ENCODE measurements at places on chromosomes 6 and 20.

- no peak for DNase-seq
Measured at GRCh38 chr6:89134723-89135122, 11.1 kb upstream of the PM20D2 start.

GRCh38 chr6:153976921-153977693 is 61.9 kb upstream of the OPRM1 start:
- no peak for DNase-seq

- no peak for DNase-seq
Measured at GRCh38 chr20:25204550-25205276, 9.2 kb downstream of the ENTPD6 start.

DNA sequence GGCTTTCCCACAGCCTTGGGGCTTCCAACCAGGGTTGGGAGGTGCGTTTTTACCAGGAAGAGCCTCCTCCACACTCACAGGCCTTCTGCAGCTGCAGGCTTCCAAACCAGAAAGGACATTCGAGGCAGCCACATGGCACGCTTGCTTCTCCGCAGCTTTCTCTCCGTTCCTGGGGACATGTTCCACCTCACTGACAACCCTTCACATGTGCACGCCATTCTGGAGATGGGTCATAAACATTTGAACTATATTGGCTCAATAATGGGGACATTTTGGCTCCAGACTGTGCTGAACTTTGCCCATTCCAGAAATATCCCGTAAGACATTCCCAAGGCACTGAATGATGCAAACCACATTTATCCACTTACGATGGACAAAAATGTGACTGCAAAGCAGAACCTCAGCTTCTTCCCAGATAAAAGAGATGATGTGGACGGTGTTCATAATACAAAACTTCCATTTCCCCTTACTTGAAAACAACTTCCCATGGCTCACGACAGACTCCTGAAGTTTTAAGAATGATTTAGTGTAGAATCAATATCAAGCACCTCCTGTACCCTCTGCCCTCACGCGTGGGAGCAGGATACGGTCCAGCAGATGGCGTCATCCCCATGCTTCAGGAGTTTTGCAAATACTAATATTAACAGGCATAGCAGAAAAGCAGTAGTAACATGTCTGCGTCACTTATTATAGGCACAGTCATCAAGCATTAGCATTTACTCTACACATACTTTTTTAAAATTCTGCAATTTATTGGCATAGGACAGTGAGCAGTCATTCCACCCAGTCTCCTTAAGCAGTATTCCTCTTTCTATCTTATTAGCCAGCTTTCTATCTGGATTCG is 25.4 kb upstream of the FOXF2 start:
- DNase-seq = no peak

DNA sequence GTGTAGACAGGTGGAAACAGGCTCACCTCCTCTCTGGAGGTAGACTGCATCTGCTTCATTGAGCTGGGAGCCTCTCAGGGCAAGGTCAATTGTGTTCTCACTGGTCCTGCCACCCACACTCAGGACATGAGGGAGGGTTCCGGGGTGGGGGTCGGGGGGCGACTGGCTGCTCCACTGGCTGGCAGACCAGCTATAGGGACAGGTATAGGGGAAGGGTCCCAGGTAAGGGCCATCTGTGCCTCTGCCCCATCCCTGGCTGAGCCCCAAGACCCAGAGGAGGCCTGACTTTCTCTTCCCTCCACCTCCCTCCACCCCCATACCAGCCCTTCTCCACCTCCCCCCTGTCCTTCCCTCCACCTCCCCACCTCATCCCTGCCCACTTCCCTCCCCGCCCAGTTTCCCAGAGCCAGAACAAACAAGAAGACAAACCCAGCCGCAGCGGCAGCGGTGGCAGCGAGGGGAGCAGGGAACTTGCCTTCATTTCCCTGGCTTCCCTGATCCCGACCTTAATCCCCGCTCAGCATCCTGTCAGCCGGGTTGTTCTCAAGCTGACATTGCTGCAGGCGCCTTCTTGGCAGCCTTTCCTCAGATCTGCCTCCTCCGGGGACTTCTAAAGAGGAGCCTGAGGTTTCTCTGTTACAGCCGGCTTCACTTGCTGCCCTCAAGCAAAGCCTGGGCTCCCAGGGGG is 18.3 kb upstream of the FOXP4 start:
- DNase-seq = no peak

DNA sequence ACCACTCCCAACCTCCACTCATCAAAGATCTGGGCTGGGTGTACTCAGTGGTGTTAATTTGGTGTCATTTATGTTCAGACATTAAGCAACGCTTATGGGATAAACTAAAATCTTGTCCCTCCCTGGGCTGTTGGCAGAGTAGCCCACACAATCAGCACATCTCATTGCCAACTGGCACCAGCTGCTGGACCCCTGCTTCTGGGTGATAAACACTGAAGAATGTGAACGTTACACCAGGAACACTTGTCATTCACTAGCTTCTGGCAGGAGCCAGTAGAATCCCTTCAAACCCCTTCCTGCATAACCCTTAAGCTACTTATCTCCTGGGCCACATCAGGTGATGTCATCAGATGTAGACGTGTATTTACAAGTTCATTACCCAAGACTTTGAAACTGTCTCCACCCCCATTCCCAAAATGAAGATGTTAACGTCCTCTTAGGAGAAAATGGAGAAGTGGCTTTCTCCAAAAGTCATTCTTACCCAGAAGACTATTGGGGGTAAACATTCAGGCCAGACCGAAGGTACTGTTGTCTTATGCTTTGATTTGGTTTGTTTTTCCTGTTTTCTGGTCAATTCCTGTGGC is 107.8 kb upstream of the CD93 start:
- no peak for DNase-seq

DNA sequence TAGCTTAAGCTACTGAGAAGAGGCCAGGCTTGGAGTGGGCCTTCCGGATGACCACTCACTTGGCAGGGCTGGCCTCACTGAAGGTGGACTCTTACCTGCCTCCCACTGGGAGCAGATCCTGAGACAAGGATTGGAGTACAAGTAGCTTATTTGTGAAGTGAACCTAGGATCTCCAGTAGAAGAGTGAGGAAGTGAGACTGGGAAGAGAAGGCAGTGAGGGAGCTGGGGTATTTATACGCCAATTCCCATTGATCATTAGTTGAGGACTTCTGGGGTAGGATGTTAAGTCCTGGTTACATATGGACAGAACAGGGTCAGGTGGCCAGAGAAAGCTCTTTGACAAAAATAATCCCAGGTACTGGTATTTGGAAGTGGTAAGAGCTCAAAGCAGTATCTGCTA is 32.3 kb upstream of the RNF24 start:
- DNase-seq = no peak

DNA sequence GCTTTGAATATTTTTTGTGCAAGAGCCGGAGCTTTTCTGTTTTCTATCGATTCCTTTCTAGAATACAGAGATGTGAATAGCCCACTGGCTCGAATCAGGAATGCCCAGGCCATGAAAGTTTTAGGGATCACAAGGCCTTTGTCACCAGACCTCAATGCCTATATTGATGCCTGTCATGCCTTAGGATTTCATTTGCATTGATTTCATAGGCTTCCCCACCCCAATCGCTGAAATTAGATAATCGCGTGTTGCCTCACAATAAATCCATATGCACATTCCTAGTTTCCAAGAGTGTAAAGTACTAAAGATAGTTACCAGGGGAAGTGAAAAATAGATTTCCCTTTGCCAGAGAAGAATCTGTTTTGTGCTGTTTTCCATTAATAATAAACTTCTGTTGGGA is 150.8 kb downstream of the SASH1 start:
- no peak for DNase-seq

DNA sequence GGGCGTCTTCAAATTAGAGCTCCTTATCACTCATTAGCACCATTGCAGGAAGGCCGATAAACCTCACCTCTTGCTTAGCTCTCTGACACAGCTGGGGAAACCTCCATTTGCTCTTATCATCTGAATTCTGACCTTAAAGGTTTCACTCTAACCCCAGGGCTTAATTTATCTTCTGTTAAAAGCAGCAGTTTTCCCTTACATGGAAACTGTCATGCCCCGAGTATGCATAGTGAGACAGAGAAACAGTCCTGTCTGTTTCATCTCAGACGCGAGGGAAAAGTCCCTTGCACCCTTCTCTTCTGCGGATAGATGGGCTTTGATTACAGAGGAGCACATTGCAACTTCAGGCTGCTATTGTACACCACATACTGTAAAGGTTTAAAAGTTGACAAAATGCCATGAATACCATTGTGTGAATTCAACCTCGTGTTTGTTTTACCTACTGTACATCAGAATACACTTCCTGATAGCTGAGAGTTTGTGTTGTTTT is 191.5 kb upstream of the BMP2 start:
- DNase-seq = no peak

DNA sequence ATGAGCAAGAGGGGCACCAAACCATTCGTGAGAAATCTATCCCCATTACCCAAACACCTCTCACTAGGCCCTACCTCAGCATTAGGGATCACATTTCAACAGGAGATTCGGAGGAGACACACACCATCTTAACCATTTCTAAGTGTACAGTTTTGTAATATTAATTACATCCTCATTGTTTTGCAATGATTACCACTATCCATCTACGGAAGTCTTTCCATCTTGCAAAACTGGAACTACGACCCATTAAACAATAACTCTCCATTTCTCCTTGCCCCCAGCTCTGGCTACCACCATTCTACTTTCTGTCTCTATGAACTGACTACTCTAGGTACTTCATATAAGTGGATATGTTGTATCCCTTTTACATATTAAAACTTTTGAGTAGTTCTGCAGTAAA is 20.1 kb downstream of the ACOT13 start:
- DNase-seq = no peak

DNA sequence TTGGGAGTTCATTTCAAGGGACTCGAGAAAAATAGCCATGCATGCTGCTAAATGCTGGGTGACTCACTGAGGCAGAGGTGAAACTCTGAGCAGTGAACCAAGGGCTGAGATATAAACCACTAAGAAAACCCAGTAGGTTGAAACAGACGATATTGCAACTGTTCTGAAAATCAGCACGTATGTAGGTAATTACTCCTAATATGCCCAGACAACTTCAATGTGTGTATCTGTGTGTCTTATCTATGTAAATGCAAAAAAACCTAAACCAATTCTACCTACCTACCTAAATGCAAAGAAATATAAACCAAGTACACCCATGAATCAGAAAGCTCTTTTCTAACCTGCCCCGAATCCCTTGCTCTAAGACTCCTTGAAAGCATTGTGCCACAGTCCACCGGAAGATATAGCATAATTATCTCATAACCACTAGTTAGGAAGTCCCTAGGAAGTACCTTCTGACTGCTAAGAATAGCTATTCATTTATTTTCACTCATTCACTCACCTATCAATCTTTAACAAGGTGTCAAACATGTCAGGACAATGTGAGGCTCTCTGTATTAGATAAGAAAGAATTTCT is 458.7 kb upstream of the RUNX2 start:
- no peak for DNase-seq

GRCh38 chr20:57957411-57958049 is 247.7 kb upstream of the PMEPA1 start:
- DNase-seq = no peak
